ENCODE measurements at places on chromosomes 3 and 15. TPM values are rescaled to one million over a fixed set of nuclear protein-coding genes. Genes with fewer than 3 reads are reported as not detected.

The SLC4A7 gene
- 450 TPM for total RNA-seq

GRCh38 chr3:32952369-32953077 lies 1.1 kb downstream of the CCR4 start:
- no peak for DNase-seq

- DNase-seq: no peak
These were observed 4.7 kb downstream of the LMAN1L start for GRCh38 chr15:74817370-74817737.

GRCh38 chr3:30342318-30343060 lies 263.9 kb upstream of the TGFBR2 start:
- peak; percentile 97 for DNase-seq

DNA sequence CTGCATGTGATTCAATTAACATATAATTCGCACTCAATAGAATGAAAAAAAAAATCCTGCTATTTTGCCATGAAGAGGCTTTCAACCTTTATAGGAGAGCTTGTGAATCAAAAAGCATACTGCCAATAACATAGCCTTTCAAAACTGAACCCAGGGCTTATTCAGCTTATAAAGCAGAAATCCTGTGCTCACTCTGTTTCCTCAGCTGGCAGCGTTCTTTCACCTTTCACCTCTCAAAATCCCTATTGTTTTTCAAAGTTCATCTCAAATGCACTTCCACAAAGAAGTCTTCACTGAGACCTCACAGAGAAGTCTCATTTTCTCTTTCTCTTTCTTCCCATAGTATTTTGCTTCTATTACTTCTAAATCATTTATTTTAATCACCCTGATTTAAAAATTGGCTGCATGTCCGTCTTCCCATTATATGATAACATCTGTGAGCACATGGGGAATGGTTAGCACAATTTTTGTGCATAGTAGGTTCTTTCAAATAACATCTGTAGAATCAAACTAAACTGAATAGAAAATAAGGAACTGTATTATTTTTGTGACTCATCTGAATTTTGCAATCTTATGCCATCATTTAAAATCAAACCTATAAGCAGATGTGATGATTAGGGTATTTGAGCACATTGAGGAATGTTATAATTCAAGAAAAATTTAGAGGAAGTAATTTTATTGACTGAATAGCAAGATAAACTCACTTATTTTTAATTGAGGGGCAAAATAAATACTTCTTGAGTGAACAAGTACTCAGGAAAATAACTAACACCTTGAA lies 373.4 kb downstream of the NLGN1 start:
- DNase-seq: peak; percentile 20

DNA sequence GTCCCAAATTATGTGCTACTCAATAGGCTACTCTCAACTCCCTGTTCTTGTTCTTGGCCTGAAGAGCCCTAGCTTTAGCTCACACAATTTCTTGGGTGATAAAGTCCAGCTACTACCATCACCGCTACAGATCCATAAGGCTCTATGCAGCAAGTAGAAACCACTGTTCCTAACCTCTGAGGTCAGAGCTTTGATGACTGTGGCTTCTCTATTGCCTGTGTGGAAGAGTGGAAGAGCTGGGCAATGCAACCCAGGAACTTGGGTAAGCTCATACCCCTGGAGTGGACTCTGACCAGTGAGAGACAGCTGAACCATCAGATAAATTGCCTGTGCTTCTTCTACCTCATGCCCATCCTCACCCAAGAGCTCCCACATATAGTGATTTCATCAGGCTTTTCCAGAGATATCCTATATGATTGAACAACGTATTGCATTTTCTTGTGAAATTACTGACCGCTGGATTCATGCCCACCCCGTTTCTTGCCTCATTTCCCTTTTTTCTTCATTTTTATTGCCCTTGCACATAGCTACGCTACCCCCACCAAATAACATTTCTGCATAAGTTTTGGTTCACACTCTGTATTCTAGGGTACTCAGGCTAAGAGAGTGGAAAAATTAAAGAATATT lies 172.3 kb upstream of the MBNL1 start:
- DNase-seq: no peak

GRCh38 chr15:63312286-63312685 lies 34.9 kb downstream of the APH1B start:
- no peak for DNase-seq

The GALNT15 gene
- 10.9 TPM for total RNA-seq

GRCh38 chr3:166488977-166489672 lies 651.9 kb upstream of the BCHE start:
- DNase-seq: no peak

DNA sequence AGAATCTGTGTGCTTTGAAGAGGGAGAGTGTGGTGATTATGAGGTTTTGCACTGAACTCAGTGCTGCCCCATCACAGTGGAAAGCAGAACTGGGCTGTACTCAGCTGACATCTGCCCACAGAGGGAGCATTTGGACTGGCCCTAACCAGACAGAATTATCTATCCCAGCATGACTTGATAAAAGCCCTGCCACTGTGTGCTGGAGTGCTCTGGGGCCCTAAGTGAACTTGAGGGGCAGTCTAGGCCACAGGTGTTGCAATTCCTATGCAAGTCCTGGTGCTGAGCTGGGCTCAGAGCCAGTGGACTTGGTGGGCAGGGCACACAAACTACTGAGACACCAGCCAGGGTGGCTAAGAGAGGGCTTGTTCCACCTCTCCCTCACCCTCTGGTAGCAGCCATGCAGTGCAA lies 269.2 kb upstream of the CTNNB1 start:
- no peak for DNase-seq

GRCh38 chr3:155778462-155778861 lies 27.6 kb downstream of the C3orf33 start:
- DNase-seq: no peak

GRCh38 chr3:124741027-124741426 lies 10.8 kb downstream of the UMPS start:
- peak; percentile 68 for DNase-seq

DNA sequence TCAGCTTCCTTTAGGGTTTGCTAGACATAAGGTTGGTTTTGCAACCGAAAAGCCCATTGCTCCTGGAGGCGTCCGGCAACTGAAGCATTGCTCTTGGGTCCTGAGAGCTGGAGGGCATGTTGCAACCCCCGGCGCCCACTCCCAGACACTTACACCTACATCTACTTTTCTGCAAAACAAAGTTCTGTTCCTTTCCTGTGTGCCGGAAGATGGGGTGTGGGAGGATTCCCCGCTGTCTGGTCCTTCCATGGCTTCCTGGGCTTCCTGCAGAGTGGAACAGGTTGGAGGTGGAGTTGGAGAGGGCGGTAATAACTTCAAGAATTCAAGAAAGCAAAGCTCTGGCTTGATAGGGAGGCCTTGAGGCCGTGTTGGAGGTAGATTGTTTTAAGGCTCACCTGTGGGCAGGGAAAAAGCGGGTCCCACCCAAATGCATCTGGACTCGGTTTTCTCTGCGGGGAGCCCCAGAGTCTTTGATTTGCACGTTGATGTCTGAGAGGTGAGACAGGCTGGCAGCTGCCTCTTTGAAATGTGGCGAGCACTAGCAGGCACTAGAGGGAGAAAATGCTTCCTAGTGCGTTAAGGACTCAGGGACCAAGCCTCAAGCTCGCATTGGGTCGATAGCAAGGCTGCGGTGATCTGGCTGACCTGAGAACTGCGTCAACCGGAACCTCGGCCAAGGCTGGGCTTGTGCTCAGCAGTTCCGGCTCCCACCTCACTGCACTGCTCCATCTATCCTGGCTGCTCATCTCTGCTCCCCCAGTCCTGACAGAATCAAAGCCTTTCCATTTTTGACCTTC lies 39.5 kb downstream of the NR2F2 start:
- DNase-seq: no peak

DNA sequence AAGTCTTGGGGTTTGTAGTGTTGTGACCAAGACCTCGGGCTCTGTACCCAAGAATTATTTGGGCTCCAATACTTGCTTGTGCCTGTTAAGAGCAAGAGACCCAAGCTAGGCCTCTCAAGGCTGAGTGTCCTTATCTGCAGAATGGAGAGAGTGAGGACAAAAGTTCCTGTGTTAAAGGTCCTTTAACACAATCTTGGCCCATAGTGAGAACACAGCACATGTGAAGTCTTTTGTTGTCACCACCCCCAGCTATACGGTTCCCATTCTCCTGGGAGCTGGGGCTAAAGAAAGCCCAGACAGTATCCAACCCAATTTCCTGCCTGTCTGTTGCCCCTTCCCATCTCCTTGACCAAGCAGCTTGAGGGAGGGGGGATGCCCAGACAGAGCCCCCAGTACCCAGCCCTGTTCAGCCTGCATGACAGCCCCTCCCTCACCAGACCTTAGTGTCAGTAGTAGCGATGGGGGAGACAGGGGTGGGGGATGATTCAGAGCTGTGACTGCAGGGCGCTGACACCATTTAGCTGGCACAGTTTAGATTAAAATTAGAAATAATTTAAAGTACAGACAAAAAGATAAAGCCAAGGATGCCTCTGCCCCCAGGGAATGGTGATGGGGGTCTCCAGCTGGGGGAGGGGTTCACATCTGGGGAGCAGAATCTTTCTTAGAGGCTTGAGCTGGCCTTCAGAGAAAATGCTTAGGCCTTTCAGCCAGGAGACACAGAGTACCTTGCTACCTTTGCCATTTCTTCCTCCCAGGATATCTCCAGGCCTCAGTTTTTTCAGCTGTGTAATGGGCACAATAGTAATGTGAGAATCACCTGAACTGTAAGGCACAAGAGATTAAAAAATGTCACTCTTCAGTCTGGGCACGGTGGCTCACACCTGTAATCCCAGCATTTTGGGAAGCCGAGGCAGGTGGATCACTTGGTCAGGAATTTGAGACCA lies 2.7 kb downstream of the PRKCD start:
- DNase-seq: no peak

Data from fibroblast of the aortic adventitia (primary cell).